ENCODE measurements at places on chromosomes 16 and 17.
A peak's percentile ranks its signal among the peaks of the same experiment; 100 is the strongest.

DNA sequence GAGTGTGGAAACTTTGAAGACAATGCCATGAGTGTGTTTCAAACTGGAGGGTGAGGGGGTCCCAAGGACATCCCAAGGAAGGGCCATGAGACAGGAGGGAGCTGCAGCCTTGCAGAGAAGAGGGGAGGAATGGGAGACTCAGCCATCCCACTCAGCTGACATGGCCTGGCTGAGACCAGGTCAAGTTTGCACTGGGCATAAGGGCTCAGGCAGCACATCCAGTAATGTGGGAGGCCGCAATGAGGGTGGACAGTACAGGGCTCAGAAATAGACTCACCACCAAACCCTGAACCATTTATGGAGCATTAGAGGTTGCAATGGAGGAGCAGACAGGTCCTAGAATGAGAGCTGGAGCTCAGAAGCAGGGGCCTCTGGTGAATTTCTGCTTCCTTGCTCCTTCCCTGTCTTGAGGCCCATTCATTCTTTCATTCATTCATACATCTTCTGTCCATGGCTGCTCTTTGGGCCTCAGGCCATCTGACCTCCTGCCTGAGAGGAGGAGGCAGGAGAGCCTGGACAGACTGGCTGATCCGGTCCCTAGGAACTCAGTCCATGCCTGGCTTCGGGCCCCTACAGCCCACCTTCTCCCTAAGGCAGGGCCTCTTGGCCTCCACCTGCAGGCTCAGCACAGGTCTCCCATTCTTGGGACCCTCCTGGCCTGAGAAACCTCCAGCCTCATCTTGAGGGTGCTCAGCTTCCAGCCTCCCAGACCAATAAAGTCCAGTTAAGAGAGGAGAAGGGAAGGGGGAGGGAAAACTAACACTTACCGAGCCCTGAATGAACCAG lies 70.5 kb upstream of the CDH5 start:
- no peak for DNase-seq

DNA sequence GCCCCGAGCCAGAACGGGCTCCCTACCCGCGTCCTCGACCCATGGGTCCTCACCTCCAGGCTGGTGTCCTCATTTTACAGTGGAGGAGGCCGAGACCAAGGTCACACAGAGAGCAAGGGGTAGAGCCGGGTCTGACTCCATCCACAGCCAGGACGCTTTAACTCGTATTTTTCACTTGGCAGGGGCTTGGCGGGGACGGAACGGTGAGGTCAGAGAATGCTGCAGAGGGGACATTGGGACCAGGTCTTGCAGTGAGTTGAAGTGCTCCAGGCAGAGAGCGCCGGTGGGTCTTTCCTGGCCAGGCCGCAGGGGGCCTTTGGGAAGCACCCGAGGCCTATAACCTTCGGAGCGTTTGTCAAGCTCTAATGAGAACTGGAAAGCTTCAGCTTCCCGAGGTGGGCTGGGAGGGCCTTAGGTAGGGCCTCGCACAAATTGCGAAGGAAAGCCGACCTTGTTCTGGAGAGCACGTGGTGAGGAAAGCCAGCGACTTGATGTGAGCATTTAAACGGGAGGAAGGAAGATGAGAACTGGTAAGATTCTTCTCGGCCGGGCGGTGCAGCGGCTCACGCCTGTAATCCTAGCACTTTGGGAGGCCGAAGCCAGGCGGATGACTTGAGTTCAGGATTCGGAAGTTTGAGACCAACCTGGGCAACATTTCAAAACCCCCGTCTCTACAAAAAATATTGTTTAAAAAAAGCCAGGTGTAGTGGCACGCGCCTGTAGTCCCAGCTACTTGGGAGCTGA lies 908 bp upstream of the CLUH start:
- DNase-seq = no peak

DNA sequence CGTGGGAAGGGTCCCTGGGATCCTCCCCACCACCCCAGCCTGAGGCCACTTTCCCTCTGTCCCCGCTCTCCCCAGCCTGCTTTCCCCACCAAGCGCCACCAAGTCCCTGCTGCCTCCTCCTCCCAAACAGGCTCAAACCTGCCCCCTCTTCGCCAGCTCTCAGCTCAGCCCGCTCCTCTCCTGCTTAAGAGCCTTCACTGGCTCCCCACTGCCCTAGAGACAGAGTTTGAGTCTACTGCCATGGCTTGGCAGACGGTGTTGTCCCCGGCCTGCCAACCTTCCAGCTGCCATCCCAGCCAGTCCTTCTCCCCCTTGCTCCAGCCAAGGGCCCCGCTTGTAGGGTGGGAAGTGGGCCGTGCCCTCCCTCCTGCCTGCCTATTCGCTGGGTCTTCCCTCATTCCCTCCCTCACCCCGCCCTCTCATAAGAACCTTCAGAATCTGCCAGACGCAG lies 11.1 kb downstream of the IL4R start:
- no peak for DNase-seq

GRCh38 chr17:41690497-41690896 lies 1.8 kb downstream of the EIF1 start:
- no peak for DNase-seq

GRCh38 chr16:85107532-85107931 lies 4.7 kb downstream of the CIBAR2 start:
- DNase-seq = no peak

DNA sequence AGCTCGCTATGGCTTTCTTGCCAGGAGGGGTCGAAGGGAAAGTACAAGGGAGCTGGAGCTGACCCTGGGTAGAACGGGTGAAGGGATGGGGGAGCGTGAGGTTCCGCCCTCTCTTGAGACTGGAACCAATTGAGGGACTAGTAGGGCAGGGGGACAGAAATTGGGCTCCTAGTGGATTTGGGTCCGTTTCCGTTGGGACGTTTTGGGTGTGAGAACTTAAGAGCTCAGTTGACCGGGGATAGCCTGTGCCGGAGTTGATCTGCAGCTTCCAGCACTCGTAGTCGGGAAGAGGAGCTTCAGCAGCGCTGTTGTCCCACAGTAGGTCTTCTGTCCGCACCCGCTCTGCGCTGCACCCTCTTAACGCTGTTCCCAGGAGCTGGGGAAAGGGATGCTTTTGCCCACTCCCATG lies 481 bp downstream of the CNTROB start:
- peak; percentile 31 for DNase-seq

DNA sequence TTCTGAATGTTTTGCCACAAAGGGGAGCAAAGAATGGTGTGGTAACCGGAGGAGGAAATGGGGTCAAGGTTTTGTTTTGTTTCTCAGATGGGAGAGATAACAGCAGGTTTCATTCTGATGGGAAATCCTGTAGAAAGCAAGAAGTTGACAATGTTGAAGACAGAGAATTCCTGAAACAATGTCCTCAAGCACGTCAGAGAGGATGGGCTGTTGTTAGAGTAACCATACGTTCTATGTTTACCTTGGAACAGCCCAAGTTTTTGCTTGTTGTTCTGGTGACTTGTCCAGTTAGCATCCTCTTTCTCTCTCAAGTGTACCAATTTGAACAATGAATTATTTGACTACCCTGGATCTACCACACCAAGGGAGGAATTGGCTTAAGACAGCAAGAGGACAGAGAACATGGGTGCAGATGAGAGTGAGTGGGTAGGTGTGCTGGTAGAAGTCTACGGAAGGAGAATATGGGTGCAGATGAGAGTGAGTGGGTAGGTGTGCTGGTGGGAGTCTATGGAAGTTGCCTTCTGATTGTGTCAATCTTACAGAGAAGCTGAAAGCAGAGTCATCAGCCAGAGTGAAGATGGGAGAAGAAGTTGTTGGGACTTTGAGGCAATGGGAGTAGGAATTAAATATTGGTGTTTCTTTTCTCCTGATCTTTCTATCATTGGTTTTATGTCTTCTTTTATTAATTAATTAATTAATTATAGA lies 14.8 kb upstream of the NSRP1 start:
- DNase-seq = no peak

DNA sequence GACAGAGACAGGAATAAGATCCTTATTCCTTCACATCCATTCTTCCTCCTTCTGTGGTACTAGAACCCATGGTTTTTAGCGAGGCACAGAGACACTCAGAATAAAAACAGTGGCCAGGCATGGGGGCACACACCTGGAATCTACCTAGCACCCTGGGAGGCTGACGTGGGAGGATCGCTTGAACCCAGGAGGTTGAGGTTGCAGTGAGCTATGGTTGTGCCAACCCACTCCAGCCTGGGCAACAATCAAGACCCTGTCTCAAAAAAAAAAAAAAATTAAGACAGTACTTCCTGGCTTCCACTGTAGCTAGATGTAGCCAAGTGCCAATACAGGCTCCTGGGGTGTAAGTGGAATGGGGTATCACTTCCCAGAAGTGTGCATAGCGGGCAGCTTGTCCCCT lies 7.4 kb upstream of the SPNS1 start:
- DNase-seq = no peak

GRCh38 chr16:12535535-12536411 lies 267.9 kb downstream of the CPPED1 start:
- peak; percentile 44 for DNase-seq

GRCh38 chr17:41695954-41696757 lies 7.5 kb downstream of the EIF1 start:
- DNase-seq = peak; percentile 68

DNA sequence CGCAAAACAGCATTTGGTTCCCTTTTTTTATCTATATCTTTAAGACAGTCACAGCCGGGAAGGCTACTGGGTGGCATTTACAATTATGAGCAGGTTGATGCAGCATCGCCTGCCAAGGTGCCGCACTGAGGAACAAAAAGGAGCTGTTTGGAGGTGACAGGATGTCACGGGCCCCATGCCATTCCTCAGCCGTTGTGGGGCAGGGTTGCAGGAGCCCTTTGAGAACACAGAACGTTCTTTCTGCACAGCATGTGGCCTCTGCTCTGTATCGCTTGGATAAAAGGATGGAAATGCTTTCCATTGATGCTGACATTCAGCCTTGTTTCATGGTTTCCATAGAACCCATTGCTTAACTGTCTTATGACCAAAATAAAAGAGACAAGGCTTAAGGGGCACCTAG lies 141.9 kb upstream of the CDH5 start:
- DNase-seq = no peak

- DNase-seq = no peak
Measured at GRCh38 chr17:9855036-9855435, 29.3 kb downstream of the GLP2R start.

DNA sequence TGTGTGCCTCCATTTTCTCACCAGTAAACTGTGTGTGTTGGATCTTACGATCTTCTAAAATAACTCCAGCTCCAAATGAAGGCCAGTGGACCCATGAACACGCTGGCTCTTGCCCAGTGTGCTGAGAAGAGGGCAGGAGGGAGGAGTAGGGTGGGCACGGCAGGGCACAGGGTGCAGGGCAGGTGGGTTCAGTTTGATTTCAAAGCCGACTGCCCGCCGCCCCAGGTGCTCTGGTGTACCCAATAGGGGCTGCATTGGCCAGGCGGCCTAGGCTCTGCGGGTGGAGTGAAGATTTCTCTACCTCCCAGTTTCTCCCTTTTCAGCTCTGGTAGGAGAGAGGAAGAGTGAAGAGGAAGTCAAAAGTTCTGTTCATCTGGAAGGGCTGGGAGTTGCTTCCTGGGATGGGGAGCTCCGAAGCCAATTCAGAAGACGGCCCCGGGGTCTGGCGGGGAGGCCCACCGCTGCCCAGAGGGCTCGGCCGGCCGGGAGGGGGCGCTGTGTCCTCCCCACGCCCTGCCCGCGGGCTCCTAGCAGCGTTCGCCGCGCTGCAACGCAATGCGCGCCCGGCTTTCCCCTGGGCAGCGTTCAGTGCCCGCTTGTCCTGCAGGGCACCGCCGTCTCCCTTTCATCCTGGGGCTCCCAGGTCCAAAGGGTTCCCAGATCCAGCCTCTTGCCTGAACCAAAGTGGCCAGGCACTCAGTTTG lies 1.1 kb upstream of the CRHR1 start:
- DNase-seq = peak; percentile 6

DNA sequence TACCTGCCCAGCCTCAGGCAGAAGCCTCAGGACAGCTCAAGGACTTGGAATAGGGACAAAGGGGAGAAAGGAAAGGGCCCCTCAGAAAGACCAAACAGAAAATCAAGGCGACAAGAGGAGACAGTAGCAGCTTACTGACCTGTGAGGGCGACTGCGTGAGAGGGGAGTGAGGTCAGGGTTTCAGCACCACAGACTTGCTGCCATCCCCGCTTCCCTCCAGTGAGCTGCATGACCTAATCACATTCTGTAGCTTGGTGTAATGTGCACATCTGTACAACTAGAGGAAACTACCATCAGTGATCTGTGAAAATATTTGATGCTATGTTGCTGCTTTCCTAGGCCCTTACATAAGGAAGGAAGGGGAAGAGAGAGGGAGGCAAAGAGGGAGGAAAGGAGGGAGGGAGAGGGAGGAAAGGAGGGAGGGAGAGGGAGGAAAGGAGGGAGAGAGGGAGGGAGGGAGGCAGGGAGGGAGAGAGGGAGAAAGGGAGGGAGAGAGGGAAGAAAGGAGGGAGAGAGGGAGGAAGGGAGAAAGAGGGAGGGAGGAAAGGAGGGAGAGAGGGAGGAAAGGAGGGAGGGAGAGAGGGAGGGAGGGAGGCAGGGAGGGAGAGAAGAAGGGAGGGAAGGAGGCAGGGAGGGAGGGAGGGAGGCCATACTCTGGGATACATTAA lies 404.9 kb upstream of the CDH5 start:
- DNase-seq = no peak

DNA sequence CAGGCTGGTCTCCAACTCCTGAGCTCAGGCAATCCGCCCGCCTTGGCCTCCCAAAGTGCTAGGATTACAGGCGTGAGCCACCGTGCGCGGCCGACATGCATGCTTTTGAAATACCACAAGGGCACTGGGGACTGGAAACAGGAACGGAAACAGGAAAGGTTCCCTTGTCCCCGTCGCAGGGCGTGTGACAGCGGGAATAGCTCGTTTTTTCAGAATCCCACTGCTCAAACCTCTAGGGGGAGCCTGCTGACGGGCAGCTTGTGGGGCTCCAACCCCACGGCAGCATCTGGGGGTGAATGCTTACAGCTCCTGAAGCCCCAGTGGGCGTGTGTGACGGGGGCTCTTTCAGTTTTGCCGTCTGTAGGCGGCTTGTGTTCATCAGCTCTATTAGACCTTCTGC lies 18.8 kb upstream of the ASGR2 start:
- DNase-seq = peak; percentile 46

DNA sequence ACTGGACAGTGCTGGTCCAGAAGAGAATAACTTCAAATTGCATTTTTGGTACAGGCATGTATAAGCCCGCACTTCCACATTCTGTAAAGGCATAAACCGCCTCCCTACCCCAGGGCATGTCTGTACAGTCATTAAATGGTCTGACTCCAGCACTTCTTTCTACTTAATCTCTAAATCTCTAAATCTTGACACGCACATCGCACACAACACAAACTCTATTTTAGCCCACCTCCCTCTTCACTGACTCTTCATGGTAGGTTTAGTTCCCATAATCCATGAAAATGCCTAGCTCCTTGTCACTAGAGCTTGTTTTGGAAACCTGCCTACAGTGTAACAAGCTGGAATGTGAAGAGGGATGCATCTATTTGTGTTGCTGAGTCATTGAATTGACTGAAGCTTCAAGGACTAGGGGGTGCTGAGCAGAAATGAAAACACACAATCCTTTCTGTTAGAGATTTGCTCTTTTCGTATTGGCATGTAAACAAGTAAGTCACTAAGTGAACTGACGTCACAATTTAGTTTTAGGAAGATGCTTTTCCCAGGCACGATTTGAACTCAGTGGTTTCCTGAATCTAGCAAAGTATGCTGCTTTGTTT lies 1.6 kb upstream of the DUSP14 start:
- DNase-seq = no peak

All from stimulated activated naive CD4-positive, alpha-beta T cell treated with Interleukin-2 at 50 U/mL for 16 hours (primary cell).